ENCODE measurements at places on chromosomes 2 and 18.

- DNase-seq: no peak
These were observed 72.0 kb upstream of the RAB6C start for GRCh38 chr2:129907256-129907998.

DNA sequence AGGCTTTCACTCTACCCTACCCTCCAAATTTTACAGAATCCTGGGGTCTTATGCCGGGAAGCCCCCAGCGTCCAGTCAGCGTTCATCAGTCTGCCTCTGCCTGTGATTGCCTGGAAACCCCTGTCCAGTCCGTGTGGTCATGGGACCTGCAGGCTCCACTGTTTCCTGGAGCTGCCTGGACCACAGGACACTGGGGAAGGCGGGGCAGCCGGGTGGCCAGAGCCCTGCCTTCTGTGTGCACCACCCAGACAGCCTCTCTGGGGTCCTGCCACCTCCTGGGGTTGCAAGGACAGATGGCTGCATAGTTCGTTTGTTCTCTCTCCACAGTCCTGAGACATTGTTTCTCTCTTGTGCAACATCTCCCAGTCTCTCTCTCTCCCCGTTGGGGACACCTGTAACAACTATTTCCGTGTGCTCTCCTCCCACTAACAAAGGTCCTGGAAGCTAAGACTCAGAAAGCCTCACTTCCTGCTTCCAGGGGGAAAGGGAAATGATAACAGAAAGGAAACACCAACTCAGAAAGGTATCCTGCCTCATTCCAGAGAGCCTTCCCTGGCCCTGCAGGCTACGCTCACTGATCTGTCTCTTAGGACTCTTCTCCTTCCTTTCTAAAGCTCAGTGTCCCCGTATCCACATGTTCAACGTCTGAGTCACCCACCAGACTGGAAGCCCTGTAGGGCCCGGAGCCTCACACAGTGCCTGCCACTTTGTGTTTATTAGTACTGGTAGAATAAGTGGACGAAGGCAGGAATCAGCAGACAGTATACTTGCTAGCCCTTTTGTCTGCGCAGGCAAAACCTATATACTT is 192.8 kb upstream of the RAB12 start:
- DNase-seq: no peak

GRCh38 chr18:58208207-58208932 is 164.3 kb downstream of the NEDD4L start:
- no peak for DNase-seq

- DNase-seq: no peak
These were observed 349.3 kb downstream of the ZNF516 start for GRCh38 chr18:76145521-76146376.

GRCh38 chr2:240309214-240309613 is 126.2 kb upstream of the GPC1 start:
- no peak for DNase-seq
